Eye (tissue), 1 donor: ENCODE measurements at places on chromosomes 13 and 19.
A peak's percentile ranks its signal among the peaks of the same experiment; 100 is the strongest.

DNA sequence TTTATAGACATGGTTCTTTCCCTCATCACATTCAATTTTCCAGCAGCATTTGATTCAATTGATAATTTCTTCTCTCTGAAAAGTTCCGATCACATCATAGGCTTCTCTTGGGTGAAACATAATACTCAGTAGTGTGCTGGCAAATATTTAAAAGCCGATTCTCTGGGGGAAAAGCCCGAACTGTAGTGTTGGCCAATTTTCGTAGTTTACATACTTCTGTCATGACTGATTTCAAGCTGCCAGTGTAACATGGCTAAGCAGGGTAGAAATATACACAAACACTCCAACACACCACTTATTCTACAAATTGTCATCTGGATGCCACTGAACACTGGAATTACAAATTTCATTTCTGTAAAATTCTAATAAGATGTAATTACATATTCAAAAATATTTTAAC is 56.1 kb upstream of the FREM2 start:
- DNase-seq: peak; percentile 41

- DNase-seq: no peak
Observed at GRCh38 chr13:110436276-110436675, 125.2 kb downstream of the RAB20 start.

GRCh38 chr13:113485545-113485944 is 5.0 kb downstream of the DCUN1D2 start:
- DNase-seq: no peak

- DNase-seq: no peak
Observed at GRCh38 chr13:109685203-109685602, 101.2 kb downstream of the IRS2 start.

DNA sequence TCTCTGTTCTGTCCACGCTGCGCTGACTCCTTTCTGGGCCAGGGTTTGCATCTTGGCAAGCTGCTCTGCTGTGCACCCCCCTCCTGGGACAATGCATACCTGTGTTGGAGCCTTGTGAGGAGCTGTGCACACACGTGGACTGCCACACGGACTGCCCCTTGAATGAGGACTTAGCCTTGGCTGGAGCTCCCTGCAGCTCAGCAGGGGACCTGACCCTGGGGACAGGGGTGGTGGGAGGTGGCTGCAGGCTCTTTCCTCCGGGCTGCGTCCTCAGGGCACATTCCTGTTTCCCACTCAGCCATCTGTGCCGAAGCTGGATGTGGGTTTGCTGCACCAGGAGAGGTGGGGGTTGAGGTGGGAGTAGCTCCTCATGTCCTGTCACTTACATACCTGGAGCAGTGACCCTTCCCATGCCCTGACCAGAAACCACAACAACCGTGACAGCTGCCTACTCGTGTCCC is 8.2 kb downstream of the RAB11B start:
- no peak for DNase-seq

DNA sequence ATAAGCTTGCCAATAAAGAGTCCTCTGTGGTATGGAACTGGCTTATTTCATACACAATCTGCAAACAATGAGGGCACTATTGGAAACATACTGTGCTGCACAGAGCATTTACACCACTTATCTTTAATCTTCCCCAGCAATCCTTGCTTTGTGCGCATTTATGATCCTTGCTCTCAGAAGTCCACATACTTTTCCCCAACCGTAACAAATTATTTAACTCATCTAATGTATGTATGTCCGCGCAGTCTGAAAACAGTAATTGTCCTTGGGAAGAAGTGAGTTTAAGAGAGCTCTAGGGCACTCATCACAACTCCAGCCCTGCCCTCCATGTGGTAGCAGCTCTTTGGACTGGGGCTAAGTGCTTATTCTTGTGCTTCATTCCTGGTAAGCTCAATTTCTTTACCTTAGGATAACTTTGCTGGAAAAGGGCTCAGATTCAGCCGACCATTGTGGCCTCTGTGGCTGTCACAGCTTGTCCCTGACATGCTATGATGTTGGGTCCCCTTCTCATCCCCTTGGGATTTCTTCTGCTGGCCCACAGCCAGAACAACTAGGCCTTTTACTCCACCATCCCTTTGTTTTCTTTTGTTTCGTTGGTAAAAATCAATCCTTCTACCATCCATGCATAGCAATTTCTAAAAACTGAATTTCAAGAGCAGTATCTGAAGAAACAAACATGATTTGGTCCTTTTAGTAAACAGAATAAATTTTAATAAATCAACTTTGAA is 152.7 kb downstream of the TNFRSF19 start:
- peak; percentile 21 for DNase-seq

GRCh38 chr13:21010621-21011020 is 50.8 kb downstream of the LATS2 start:
- DNase-seq: no peak

GRCh38 chr13:98300956-98301641 is 124.0 kb upstream of the RNF113B start:
- no peak for DNase-seq

- no peak for DNase-seq
Observed at GRCh38 chr19:16851031-16851712, 22.0 kb downstream of the SIN3B start.

DNA sequence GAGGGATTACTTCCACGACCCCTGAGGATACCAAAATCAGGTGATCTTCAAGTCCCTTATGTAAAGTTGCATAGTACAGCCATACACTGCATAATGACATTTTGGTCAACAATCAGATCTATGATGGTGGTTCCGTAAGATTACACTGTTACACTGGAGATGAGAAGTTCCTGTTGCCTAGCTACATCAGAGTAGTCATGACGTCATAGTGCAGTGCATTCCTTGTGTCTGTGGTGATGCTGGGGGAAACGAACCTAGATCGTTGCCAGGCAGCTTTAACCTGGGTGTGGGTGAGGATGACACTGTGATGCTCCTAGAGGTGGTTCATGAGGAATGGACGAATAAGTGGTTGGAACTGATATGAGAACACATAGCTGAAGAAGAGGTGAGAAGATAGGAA is 9.1 kb downstream of the ZNF610 start:
- no peak for DNase-seq

DNA sequence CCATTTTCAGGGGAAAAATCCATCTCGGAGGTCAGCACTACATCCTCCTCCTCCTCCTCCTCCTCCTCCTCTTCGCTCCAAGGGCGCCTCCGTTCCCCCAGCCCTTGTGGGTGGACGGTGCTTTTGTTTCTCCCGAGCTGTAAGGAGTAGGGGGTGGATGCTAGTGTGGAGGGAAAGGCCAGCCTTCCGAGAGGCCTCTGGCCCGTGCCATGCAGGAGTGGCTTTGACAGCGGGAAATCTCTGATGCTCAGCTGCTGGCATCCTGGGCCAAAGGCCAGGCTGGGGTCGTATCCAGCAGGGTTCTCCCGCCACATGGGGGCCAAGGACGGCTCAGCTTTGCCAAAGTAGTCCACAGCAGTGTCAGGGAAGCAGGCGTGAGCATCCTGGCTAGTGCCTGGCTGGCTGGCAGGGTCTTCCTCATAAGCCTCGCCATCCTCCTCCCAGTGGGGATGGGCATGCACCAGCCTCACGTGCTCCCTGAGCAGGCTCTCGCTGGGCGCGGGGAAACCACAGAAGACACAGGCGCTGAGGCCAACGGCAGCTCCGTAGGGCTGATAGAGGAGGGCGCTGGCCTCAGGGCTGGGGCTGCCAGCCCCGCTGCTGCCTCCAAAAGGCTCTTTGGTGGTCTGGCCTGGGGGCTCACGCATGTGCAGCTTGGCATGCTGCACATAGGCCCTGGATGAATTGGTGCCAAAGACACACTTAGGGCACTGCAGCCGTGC is 10.5 kb downstream of the WIZ start:
- no peak for DNase-seq

DNA sequence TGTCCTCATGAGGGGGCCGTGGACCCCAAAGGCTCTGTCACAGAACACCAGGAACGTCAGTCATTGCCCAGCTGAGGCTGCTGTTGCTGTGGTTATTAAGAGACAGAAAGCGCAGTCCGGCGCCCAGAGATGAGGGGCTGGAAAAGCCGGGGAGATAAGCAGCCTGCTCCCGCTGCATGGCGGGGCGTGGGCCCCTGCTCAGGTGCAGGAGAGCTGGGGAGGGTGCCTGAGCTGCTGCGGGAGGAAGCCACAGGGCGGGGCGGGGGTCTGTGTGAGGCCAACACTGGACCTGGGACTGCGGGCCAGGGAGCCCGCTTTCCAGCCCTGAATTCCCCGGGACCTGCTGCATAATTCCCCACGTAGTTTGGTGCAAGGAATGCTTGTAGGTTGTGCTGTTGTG is 11.3 kb downstream of the SOX1 start:
- peak; percentile 35 for DNase-seq

DNA sequence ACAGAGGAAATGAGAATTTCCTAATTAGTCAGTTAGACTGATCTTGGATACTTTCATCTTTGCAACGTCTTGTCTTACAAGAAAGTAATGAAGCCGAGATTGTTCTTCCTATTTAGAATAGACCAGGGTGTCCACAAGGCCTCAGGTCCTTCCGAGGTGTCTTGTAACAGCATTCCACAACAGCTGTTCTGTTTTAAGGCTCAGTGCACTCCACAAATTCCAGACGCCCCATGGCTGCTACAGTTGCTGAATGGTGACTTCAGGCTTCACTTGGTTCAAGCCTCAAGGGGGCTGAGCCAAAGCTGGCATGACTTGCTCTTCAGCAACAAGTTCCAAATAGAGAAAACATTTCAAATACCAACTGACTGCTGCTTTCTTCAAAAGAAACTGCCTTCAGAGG is 143.4 kb downstream of the SHISA2 start:
- peak; percentile 67 for DNase-seq

- no peak for DNase-seq
Observed at GRCh38 chr13:95505986-95506385, 46.5 kb upstream of the CLDN10 start.

- peak; percentile 68 for DNase-seq
Observed at GRCh38 chr13:107563099-107563925, 652.0 kb downstream of the LIG4 start.

DNA sequence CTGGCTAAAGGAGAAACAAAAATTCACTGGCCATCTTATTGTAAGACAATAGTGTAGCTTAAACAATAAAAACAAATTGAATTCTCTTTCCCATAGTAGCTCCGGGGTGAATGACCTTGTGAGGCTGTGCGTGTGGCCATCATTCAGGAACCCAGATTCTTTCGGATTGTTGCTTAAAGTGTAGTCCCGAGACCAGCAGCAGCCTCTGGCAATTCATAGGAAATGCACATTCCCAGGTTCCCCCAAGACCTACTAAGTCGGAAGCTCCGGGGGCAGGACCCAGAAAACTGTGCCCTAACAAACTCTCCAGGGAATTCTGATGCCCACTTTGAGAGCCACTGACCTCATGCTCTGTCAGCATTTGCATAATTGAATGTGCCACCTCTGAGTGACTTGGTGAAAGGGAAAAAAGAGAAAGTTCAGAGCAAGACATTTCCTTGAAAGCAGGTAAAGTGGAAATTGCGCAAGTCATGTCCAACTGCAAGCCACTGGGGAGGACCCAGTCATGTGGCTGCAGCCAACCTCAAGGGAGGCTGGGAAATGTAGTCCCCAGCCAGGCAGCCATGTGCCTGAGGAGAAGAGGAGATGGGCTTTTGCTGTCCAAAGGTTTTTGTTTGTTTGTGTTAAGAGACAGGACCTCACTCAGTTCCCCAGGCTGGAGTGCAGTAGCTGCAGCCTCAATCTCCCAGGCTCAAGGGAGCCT is 50.7 kb upstream of the PNMA8B start:
- peak; percentile 37 for DNase-seq

- no peak for DNase-seq
Observed at GRCh38 chr13:75255653-75256052, 226.3 kb downstream of the TBC1D4 start.

GRCh38 chr13:20573186-20573585 is 6.2 kb downstream of the IFT88 start:
- DNase-seq: no peak

- no peak for DNase-seq
Observed at GRCh38 chr13:39499604-39500003, 103.4 kb downstream of the LHFPL6 start.

- DNase-seq: peak; percentile 63
Observed at GRCh38 chr13:112103260-112103838, 36.4 kb downstream of the SOX1 start.

DNA sequence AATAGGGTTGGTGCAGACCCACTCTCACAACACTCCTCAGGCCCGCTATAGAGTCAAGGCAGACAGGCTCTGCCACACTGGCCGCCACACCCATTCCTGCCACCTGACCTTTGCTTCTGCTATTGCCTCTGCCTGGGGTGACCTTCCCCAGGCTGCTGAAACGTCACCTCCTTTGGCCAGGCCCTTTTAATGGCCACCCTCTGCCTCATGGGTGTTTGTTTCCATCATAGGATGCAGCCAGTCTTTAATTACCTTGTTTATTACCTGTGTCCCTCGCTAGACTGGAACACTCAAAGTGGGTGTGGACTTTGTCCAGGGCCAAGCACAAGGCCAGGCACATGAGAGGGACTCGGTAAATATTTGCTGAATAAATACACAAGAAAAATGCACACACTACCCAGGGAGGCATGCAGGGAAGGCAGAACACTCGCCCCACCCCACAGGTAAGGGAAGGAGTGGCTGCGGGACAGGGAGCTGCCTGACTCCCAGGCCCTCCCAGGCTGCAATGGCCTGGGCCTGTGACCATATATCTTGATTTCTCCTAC is 3.2 kb downstream of the LSM4 start:
- DNase-seq: no peak

GRCh38 chr19:35347171-35347929 is at the start of gene FFAR1:
FFAR1 (plus strand) TSS chr19:35347902; CDS start chr19:35351552, 3,650 bp downstream.
- DNase-seq: no peak

DNA sequence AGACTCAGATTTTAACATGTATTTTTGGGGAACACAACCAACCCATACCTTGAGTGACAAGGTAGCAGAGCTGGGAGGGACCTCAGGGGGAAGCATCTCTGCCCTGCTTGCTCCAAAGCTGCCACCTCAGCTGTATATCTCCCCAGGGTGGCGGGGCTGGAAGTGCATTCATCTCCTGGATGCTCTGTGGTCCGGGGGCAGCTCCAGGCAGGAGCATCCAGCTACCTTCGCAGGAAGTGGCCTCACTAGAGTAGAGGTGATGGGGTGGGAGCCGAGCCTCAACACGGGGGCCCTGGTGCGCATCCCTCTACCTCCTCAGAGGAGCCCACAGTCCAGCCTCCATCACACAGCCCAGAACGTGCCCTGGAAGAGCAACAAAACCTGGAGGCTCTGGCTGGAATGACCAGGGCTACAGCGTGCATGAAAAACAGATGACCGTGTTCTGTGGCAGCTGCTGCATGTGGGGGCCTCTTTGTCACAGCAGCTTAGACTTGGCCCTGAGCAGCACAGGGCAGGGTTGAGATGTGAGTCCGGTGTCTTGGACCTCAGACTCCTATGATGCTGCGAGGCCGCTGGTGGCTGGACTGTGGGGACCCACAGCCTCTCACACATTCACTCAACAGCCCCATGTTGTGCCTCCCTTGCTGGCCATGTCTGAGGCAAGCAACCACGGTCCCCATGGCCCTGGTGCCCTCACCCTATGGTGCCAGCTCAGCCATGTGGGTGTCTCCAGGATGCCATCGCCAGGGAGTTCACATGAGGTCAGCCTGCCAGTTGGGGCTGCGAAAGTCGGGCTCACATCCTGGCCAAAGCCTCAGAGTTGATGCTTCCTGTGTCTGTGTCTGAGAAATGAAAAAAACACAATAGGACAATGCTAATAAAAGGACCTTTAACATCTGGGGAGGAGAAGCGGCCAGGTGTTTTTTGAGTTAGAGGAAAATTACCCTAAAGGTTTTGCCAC is 17.1 kb upstream of the GAS6 start:
- DNase-seq: no peak
